ENCODE measurements at places on chromosomes 2 and 18. TPM values are rescaled to one million over a fixed set of nuclear protein-coding genes. Genes with fewer than 3 reads are reported as not detected.

WIPF1 gene
- 6.2 TPM for total RNA-seq

C1GALT1C1L gene
- 0.23 TPM for total RNA-seq

DNA sequence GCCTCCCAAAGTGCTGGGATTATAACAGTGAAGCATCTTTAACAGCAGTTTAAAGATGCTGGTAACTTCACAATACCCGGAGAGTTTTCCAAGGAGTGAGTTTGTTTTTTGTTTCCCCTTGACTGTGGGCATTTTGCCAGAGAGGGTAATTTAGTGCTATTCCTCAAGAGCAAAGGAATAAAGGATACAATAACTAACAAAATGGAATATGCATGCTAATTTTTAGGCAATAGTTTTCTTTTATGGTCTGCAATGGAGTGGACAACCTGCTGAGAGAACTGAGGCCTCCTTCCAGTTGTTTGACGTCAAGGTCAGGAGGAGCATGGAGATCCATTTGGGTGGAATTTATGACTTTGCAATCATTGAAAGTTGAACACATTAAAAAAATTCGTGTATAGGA is 15.9 kb upstream of the GREB1 start:
- H3K27me3 ChIP-seq: no peaks in the 10 kb centered on the region
- no peak overlapping the region for H3K27ac ChIP-seq
- H3K36me3 ChIP-seq: no peaks in the 10 kb centered on the region

DNA sequence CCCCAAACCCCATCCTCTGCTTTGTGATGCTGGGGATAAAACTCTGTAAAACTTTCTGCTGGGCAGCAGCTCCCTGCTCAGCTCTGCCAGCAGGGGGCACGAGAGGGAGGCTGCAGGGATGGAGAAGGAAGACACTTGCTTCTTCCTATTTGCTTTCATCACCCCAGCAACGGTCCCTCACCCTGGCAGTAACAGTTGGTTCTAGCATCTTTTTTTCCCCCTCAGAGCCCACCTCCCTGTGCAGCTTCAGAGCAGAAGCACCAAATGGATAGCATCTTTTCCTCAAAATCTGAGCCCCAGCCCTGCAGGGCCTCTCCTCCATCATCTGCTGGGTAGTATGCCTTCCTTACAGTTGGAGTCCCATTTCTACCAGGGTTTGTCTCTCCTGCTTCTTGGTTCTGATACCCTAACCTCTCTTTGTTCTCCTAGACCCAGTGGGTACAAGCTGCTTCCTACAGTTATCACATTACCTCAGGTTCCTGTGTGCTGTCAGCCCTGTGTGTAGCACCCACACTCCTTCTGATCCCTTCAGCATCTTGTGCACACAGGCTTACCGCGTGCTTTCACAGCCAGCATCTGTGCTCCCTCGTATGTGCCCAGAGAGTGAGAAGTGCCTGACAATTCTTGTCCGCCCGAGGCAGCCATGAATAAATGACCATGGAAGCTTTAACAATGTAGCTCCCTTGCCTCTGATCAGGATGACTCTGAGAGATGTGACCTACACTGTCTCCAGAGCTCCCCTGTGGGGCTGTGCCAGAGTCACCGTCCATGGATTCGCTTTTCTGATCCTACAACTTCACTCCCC is 14.5 kb downstream of the CKAP2L start:
- H3K4me1 ChIP-seq: no peaks in the 10 kb centered on the region
- no peaks in the 10 kb centered on the region for H3K36me3 ChIP-seq
- DNase-seq: peak; percentile 74
- no peaks in the 10 kb centered on the region for H3K27me3 ChIP-seq
- no peak overlapping the region for H3K27ac ChIP-seq

STAMBP gene
- total RNA-seq: 53.5 TPM

DNA sequence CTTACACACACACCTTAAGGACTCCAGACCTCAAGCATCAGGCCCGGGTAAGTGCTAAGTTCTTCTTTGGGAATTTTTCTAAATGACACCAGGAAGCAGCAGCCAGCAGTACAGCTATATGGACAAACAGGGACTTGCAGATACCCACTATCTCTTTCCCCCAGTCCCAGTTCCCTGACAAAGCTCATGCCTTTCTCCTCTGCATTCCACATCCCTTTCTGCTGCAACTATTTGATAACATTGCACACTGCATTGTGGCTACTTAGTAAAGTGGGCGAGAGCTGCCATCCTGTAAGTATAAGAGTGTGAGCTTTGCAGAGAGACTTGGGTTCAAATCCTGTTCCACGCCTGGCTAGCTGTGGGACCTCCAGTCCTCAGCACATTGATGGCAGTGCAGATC is 14.0 kb upstream of the CD226 start:
- no peak overlapping the region for H3K4me3 ChIP-seq
- no peak for DNase-seq
- H3K27me3 ChIP-seq: no peaks in the 10 kb centered on the region
- H3K4me1 ChIP-seq: no peaks in the 10 kb centered on the region
- H3K27ac ChIP-seq: no peak overlapping the region

DNA sequence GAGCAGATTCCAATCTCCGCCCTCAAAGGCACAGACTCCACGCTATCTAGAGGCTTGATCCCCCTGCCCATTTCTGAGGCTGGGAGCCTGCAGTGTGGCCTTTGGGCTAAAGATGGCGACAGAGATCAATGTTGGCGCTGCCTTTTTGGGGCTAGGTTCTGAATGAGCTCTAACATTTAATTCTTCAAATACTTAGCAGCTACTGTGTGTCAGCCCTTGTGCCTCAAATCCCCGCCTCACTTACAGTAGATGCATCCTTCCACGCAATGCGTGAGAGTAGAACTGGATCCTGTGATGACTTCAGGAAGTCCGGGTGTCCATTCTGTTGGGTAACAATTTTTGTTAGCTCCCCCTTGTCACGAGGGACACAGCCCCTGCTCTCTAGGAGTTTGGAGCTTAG is 12.4 kb downstream of the IL1F10 start:
- no peak overlapping the region for H3K27ac ChIP-seq
- DNase-seq: no peak
- H3K4me1 ChIP-seq: no peaks in the 10 kb centered on the region

- no peaks in the 10 kb centered on the region for H3K4me1 ChIP-seq
- no peak for DNase-seq
- H3K36me3 ChIP-seq: no peaks in the 10 kb centered on the region
- H3K27ac ChIP-seq: no peak overlapping the region
- H3K27me3 ChIP-seq: no peaks in the 10 kb centered on the region
Observed at GRCh38 chr18:30712383-30712782, 330.2 kb downstream of the DSC3 start.

GRCh38 chr2:186595219-186595618 is 5.4 kb downstream of the ITGAV start:
- H3K36me3 ChIP-seq: no peaks in the 10 kb centered on the region
- H3K4me1 ChIP-seq: peaks cover 28% of the 10 kb centered on the region
- H3K27me3 ChIP-seq: no peaks in the 10 kb centered on the region
- peak overlapping the region; percentile 68 for H3K27ac ChIP-seq
- no peak for DNase-seq
- no peak overlapping the region for H3K4me3 ChIP-seq

PROKR1 gene
- total RNA-seq: not detected

UCN gene
- 0.46 TPM for total RNA-seq

CFAP53 gene
- 0.49 TPM for total RNA-seq

GRCh38 chr2:145592361-145592760 is 1072.4 kb upstream of the ZEB2 start:
- H3K27ac ChIP-seq: no peak overlapping the region
- no peaks in the 10 kb centered on the region for H3K27me3 ChIP-seq
- H3K4me3 ChIP-seq: no peak overlapping the region
- H3K4me1 ChIP-seq: no peaks in the 10 kb centered on the region
- H3K36me3 ChIP-seq: no peaks in the 10 kb centered on the region

GRCh38 chr2:96642564-96643360 is at the start of gene FER1L5:
Gene FER1L5 (plus strand): TSS chr2:96642764. CDS start chr2:96642837, 73 bp downstream.
- no peaks in the 10 kb centered on the region for H3K4me1 ChIP-seq
- H3K4me3 ChIP-seq: peak within 1 kb of the TSS; percentile 38
- no peak within 1 kb of the TSS for H3K27ac ChIP-seq
- H3K27me3 ChIP-seq: no peaks in the 10 kb centered on the region
- DNase-seq: no peak
- H3K36me3 ChIP-seq: no peaks in the 10 kb centered on the region

DNA sequence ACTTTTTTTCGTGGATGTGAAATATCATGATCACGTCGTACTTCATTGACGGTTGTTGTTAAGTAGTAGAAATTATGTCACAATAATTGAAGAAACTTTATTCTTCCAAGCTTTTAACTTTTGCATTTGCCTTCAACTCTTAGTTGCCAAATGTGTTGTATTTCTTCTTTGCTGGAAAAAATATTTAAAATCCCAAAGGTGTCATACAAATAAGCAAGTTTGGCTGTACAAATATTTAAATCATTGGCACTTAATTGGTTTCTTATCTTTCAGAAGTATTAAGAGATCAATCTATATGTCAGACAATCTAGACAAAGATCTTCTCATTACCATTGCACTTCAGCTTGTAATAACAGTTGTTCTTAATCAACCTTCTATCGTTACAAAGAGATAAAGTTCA is 204.0 kb upstream of the HDAC4 start:
- DNase-seq: no peak
- H3K4me3 ChIP-seq: no peak overlapping the region
- H3K27me3 ChIP-seq: no peaks in the 10 kb centered on the region
- no peaks in the 10 kb centered on the region for H3K36me3 ChIP-seq

DNA sequence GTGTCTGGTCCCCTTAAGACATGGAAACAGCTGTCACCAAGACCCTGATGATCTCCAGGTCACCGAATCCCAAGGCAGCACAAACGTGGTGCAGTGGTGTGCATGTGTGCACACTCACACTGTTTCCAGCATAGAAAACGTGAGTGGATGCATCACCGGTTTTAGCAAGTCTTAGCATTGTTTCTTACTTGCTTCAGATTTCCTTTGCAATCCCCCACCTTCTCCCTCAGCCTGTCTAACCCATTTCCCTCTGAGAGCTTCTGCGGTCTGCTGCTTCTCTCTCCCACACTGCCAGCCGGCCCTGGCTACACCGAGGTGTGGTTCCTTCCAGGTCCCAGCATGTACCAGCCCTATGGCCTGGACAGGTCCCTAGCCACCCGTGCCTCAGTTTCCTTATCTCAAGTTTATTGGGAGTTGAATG is 343.4 kb upstream of the HS6ST1 start:
- no peaks in the 10 kb centered on the region for H3K36me3 ChIP-seq
- no peak for DNase-seq
- no peaks in the 10 kb centered on the region for H3K27me3 ChIP-seq
- H3K4me1 ChIP-seq: no peaks in the 10 kb centered on the region

DNER gene
- total RNA-seq: not detected

TCF23 gene
- not detected for total RNA-seq

GRCh38 chr2:219029829-219030165 is 11.5 kb downstream of the CFAP65 start:
- no peak overlapping the region for H3K4me3 ChIP-seq
- peak; percentile 86 for DNase-seq
- no peak overlapping the region for H3K27ac ChIP-seq
- H3K36me3 ChIP-seq: no peaks in the 10 kb centered on the region

DCC gene
- 0.02 TPM for total RNA-seq

DNA sequence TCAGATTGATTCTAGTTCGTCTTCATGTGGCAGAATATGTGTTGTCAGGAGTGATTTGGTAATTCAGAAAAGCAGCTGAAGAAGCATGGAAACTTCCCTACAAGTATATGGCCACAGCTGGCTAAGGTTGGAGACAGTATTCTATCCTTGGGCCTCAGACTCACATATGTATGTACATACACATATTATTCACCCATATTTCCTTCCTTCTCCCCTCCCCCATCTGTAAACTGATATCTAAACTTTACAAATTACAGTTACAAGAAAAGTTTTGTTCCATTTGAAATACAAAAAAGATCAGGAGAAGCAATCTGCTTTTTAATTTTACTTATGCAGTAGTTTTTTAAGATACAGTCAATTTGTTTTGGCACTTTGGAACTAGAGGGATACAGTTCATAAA is 3.1 kb downstream of the SP3 start:
- no peak for DNase-seq
- peak overlapping the region; percentile 100 for H3K27ac ChIP-seq
- peaks cover 63% of the 10 kb centered on the region for H3K4me1 ChIP-seq
- no peaks in the 10 kb centered on the region for H3K27me3 ChIP-seq
- peak overlapping the region; percentile 96 for H3K4me3 ChIP-seq

- H3K27me3 ChIP-seq: no peaks in the 10 kb centered on the region
- no peak overlapping the region for H3K4me3 ChIP-seq
- no peaks in the 10 kb centered on the region for H3K36me3 ChIP-seq
- H3K4me1 ChIP-seq: no peaks in the 10 kb centered on the region
- no peak for DNase-seq
Observed at GRCh38 chr2:69538872-69539548, 101.8 kb upstream of the NFU1 start.

PUM2 gene
- total RNA-seq: 53.3 TPM

- no peak overlapping the region for H3K27ac ChIP-seq
- H3K4me1 ChIP-seq: no peaks in the 10 kb centered on the region
- no peak for DNase-seq
- no peaks in the 10 kb centered on the region for H3K36me3 ChIP-seq
- no peaks in the 10 kb centered on the region for H3K27me3 ChIP-seq
- no peak overlapping the region for H3K4me3 ChIP-seq
Observed at GRCh38 chr2:147810883-147811765, 33.7 kb upstream of the ACVR2A start.

DNA sequence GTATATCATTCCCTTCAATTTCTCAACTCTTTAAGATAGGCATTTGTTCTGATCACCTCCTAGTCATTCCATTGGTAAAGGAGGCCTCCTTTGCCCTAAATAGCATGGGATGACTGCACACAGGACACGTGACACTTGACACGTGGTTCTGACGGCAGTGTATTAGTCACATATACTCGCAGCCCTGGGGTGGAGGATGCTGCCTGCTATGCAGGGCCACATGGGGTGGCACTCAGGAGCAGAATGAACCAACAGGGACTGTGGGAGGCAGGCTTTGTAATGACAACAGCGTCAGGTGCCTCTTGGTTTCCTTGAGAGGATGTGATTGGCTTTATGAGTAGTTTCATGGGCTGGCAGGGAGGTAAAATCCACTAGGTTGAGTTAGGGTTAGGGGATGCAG is 9.3 kb upstream of the KCNS3 start:
- H3K4me1 ChIP-seq: no peaks in the 10 kb centered on the region
- no peaks in the 10 kb centered on the region for H3K36me3 ChIP-seq
- no peaks in the 10 kb centered on the region for H3K27me3 ChIP-seq
- DNase-seq: no peak

DNA sequence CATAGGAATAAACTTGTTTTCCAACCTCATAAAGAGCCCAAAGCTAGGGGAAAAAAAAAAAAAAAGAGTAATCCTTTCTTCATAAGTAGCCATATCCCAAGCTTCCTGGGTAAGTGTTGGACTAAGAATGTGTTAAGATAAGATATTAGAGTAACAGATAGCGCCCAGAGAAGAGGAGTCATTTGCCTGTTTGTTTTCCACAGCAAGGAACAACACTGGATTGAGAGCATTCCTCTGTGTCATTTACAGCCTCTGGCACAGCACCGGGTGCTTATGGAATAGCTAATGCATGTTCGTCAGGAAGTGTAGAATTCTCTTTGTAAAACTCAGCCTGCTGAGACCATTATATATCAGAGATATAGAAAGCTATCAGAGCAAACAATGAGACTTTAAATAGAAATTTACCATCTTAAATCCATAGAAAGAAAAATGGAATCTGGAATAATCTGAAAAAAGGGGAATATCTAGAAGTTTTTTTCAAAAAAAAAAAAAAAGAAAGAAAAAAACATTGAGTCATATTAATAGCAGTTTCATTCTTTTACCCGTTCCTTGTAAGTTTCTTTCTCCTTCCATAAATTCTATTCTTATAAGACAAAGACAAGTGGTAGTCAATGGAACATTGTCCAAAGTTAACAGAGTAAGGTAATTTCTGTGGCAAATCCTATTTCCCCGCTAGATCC is 37.6 kb downstream of the LRP2 start:
- no peak overlapping the region for H3K4me3 ChIP-seq
- H3K27ac ChIP-seq: no peak overlapping the region
- no peaks in the 10 kb centered on the region for H3K4me1 ChIP-seq

DES gene
- 14,594 TPM for total RNA-seq
